Activated gamma-delta T cell treated with Interleukin-2 at 50 U/mL for 16 hours (primary cell): ENCODE measurements at places on chromosomes 11 and 22.

GRCh38 chr11:60870733-60871377 lies 3.5 kb downstream of the ZP1 start:
- no peak for DNase-seq

DNA sequence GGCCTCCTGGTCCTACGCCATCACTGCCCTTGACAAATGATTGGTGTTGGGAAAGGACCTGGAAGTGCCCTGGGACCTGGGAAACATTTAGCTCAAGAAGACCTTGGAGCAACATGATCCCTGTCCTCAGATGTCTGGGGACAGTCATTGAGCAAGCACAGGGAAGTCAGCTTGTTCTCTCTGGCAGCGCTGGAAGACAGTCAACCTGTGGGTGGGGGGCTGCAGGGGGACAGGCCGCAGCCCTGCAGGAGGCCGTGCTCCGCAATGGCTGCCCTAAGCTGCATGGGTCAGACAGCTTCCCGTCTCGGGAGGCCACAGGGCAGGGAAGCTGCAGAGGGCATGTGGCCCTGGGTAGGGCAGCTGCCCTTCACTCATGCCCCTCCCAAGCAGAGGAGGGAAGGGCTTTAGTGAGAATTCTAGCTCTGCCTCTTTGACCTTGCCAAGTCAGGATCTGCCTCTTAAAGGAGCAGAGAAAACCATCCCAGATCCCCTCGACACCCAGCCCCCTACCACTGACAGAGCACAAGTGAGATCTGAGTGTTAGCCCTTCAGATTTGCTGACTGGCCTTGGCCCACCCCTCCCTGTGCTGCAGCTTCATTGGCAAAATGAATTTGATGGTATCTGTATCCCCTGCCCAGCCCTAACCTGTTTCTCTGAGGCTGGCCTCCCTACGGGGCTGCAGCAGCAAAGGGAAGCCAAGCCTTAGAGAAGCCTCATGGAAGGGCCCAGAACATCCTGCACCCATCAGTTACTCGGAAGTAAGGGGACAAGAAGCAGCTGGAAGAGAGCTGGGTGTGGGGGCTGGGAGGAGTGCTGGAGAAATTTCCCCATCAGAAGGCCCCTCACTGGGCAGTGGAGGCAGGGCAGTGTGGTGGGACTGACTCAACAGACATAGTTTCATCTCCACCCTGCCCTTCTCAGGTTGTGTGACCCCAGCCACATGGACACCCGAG lies 6.2 kb upstream of the SREBF2 start:
- DNase-seq: no peak

GRCh38 chr11:19447150-19447566 lies 206.4 kb upstream of the E2F8 start:
- DNase-seq: no peak

- DNase-seq: no peak
These were observed 16.6 kb downstream of the PLEKHA7 start for GRCh38 chr11:16997624-16998023.

DNA sequence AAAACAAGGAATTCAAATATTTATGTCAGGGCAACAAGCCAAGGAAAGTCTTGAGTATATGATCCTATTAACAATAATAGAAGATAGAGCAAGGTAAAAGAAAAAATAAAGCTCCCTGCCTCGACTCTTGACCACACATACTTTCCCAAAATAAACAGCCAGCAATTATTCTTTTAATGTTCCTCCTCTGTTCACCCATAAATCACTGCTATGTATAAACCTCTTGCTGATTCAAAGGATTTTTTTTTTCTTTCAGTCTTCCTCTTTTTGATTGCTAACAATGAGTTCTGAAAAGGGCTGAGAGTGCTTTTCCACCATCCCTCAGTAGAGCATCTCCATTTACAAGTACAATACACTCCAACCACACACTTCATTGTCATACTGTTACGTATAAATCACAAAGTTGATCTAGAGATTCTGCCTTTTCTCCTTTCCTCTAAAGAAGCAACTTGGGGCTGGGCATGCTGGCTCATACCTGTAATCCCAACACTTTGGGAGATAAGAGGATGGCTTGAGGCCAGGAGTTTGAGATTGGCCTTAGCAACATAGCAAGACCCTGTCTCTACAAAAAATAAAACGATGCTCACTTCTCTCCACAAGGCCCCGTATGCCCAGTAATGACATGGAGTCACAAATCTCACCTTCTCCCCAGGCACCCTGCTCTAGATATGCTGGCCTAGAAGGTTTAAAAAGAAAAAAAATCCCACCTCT lies 24.0 kb downstream of the RAB30 start:
- DNase-seq: no peak

GRCh38 chr22:38735126-38735464 lies 20.7 kb downstream of the SUN2 start:
- no peak for DNase-seq

DNA sequence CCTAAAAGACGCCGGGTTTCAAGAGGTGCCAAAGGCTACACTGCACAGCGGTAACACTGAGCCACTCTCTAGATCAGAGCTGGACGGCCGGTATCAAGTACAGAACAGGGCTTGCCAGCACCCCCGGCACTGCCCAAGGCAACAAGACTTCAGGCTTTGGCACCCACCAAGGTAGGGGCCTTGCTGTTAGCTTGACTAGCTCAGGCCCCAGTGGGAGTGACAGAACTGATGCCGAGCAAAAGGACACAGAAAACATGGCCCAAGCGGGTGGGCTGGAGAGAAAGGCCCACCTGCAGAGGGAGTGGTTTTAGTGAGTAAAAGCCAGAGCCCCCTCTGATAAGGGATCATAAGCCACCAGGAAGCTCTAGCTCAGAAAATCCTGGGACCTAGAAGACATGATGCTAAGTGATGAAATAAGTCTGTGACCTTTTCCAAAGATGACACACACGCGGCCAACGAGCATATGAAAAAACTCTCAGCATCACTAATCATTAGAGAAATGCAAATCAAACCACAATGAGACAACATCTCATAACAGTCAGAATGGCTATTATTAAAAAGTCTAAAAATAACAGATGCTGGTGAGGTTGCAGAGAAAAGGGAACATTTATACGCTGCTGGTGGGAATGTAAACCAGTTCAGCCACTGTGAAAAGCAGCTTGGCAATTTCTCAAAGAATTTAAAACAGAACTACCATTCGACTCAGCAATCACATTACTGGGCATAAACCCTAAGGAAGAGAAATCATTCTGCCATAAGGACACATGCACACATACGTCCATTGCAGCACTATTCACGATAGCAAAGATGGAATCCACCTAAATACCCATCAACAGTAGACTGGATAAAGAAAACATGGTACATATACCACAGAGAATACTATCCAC lies 12.9 kb downstream of the EHD1 start:
- DNase-seq: no peak
